Stimulated activated CD8-positive, alpha-beta memory T cell treated with anti-CD3 and anti-CD28 coated beads, Interleukin-15, amount 100 ng/mL, for 1 hour (primary cell): ENCODE measurements at places on chromosomes 2 and 18.

- DNase-seq, result no peak
Measured at GRCh38 chr2:88006912-88007439, 9.4 kb downstream of the RNU2-63P start.

DNA sequence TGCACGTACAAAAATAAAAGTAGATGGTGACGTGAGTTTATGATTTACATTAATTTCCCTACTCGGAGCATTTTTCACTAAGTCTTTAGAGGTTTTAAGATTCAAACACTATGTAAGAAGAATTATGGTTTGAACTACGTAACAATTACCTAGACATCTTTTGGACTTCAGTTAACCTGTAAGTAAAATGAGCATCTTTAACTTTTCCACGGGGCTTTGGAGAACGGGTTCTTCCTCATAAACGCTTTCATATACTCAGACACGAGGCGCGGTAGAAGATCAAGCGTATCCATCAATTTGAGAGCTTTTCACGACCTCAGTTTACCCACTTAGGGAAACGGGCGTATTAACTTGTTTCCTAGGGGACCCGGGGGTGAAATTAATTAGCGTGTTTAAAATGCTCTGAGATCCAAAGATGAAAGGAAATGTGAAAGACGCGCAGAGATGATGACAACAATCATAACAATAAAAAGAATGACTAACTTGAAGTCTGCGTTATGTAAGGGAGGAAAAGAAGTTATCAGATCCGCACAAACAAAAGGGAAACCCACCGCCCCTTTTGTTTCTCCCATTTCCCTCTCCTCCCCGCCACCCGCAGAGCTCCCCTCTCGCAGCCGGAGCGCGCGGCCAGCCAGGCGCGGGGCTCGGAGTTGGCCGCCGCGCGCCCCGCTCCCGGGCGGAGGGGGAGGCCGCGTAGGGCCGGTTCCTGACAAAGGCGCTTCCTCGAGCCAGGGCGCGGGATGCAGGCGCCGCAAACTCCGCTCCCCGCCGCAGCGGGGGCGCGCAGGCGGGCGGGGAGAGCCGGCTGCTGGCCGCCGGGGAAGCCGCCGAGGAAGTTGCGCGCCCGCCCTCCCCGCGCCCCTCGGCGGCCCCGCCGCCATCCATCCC lies 807 bp downstream of the PELI1 start:
- DNase-seq, result no peak

- DNase-seq, result no peak
Measured at GRCh38 chr2:167127135-167127534, 238.9 kb downstream of the XIRP2 start.

DNA sequence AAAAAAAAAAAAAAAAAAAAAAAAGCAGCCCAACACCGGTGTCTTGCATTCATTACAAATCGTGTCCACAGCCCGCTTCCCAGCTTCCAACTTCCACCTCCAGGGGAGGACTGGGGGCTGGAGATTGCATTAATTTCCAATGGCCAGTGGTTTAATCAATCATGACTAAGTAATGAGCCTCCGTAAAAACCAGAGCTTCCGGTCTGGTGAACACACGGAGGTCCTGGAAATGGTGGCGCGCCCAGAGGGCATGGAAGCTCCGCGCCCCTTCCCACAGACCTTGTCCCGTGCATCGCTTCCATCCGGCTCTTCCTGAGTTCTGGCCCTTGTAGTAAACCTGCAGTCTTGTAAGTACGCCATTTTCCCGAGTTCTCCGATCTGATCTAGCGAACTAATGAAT lies 43.6 kb downstream of the EEF1B2 start:
- no peak for DNase-seq

- DNase-seq, result no peak
Measured at GRCh38 chr2:200625958-200626363, 40.1 kb downstream of the AOX1 start.

DNA sequence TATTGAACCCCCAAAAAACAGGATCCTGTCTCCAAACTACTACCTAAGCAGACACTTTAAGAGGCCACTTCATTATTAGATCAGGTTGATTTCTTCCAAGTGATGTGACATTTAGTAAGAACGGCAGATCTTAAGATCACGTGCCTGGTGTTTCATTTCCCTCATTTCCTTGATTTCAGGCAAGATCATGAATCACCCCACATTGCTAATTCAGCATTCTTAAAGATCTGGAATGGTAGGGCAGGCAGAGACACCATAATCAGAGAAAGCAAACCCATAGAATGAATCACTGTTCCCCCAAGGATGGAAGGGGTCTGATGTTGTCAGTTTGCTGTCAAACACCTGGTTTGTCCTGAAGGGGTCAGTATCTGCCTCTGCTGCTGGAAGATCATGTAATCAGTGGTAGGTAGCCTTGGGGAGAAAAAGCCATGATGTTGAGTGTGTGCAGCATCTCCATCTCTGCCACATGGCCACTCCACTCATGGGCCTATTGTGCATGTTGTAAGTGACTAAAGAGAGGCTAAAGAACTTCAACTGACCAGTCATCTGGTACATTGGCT lies 133.9 kb downstream of the ARHGAP15 start:
- no peak for DNase-seq
